ENCODE measurements at places on chromosomes 5 and 9.

DNA sequence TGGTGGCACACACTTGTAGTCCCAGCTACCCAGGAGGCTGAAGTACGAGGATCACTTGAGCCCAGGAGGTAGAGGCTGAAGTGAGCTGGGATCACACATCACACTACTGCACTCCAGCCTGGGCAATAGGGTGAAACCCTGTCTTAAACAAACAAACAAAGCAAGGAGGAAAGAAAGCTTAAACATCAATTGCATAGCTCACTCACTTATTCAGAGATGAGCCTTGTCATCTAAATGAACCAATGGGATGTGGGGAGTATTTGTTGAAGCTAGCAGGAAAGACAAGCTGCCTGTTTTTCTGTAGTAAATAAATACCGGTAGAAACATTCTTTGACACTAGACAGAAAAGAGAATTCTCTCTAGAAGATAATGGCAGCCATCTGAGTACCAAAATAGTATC is 161.0 kb upstream of the SLC12A2 start:
- no peak for DNase-seq
- no peaks in the 10 kb centered on the region for H3K27me3 ChIP-seq
- no peak overlapping the region for H3K4me3 ChIP-seq
- H3K36me3 ChIP-seq = no peaks in the 10 kb centered on the region

DNA sequence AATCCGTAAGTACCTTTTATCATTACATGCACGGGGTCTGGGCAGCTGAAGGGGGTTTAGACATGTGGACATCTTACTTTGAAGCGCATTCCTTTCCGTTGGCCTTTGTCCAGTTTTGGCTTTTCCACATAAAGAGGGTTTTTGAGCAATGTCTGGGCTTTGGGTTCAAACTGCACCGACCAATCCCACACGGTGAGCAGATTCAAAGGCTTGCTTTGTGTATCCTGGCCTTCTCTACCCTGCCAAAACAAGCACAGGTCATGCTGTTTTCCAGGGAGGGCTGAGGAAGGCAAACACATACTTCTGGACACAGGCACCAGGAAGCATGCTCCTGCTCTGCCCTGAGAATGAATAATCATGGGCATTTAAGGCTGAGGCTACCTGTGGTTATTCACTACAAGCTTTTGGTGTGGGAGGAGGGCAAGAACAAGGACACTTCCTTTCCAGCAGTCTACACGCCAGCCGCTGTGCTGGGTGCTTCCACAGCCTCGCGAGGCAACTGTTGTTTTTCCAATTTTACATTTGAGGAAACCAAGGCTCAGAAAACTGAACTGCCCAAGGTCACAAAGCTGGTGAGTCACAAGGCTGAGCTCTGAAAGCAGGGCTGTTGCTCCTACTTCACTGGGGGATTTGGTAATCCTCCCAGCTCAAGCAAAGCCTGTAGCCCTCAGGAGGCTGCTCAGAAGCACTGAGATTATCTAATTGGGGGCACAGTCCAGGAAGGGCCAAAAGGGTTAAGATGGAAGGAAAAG is 59.8 kb upstream of the GOLPH3 start:
- no peaks in the 10 kb centered on the region for H3K4me1 ChIP-seq
- peaks cover 13% of the 10 kb centered on the region for H3K36me3 ChIP-seq
- no peak for DNase-seq
- no peak overlapping the region for H3K27ac ChIP-seq
- H3K4me3 ChIP-seq = no peak overlapping the region

DNA sequence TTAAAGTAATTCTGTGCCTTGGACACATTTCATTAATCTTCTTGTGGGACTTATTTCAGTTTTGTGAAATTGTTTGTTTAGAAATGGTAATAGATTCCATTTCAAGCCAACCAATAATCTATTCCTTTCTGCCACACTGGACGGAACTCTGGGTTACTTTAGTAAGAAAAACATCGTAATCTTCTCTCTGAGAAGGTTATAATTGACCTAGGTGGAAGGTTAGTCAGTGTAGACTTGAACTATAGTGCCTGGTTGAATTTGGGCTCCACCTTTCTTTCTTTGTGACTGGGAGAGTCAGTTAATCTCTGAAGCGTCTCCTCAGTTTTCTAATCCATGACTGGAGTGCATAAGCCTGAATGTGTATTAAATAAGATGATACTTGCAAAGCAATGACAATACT is 89.7 kb upstream of the PRLR start:
- H3K36me3 ChIP-seq = no peaks in the 10 kb centered on the region
- no peak for DNase-seq
- no peak overlapping the region for H3K27ac ChIP-seq
- H3K4me3 ChIP-seq = no peak overlapping the region

DNA sequence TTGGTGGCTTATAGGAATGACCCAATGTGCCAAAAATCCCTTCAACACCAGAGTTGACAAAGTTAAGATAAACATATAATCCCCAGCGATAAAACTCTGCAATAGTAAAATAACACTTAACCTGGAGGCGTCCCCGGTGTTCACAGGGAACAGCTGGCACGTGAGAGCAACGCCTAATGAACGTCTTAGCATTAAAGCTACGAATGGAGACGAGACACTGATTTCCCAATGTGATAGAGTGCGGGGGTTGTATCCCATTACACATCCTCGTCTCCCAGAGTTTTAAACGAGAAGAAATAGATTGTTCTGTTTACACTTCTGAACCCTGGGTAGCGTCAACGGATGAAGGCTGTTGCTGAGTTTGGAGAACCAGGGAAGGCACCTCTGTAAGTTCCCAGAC is 57.6 kb downstream of the PTCH1 start:
- peaks cover 4% of the 10 kb centered on the region for H3K36me3 ChIP-seq
- no peak overlapping the region for H3K27ac ChIP-seq
- peaks cover 2% of the 10 kb centered on the region for H3K4me1 ChIP-seq
- no peaks in the 10 kb centered on the region for H3K27me3 ChIP-seq
- no peak for DNase-seq
- H3K4me3 ChIP-seq = no peak overlapping the region

DNA sequence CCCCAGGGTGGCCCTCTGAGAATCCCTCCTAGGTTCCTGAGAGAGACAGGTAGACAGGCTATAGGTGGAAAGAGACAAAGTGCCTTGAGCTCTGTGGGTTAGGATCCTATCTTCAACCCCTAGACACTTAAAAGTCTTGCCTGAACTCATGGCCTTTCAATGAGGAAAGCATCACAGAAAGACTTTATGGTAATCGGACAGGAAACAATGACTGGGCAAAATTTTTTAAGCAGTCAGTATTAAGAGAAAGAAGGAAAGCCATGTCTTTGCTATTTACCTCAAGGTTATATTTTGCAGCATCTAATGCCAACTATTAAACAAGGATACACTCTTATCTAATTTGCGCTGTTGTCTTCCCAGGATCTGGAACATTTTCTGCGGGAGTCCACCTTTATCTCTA is 93.2 kb downstream of the PCSK1 start:
- H3K4me1 ChIP-seq = no peaks in the 10 kb centered on the region
- H3K36me3 ChIP-seq = no peaks in the 10 kb centered on the region
- H3K27ac ChIP-seq = no peak overlapping the region
- no peak overlapping the region for H3K4me3 ChIP-seq

GRCh38 chr9:92770360-92770995 is 5.8 kb upstream of the BICD2 start:
- no peaks in the 10 kb centered on the region for H3K27me3 ChIP-seq
- H3K27ac ChIP-seq = no peak overlapping the region

DNA sequence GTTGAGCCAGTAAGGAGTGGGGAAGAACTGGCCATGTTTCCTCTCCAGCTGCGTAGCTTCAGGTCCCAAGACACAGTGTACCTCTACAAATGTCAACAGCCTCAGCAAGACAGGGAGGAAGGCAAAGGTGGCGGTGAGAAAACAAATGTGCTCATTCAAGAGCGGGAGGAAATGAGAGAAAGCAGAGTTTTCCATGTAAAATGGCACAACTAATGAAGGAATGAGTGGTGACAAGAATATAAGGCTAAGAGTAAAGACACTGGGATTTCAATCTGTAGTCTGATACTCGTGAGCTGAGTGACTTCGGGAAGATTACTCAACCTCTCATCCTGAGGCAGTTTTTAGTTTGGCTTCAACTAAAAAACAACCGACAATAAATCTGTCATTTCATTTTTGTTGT is 67.6 kb downstream of the DPYSL3 start:
- H3K4me3 ChIP-seq = no peak overlapping the region
- peaks cover 2% of the 10 kb centered on the region for H3K36me3 ChIP-seq
- H3K27me3 ChIP-seq = no peaks in the 10 kb centered on the region
- no peak for DNase-seq

- peaks cover 1% of the 10 kb centered on the region for H3K4me1 ChIP-seq
- DNase-seq = no peak
- H3K27ac ChIP-seq = no peak overlapping the region
- no peaks in the 10 kb centered on the region for H3K36me3 ChIP-seq
- no peaks in the 10 kb centered on the region for H3K27me3 ChIP-seq
- H3K4me3 ChIP-seq = no peak overlapping the region
These were observed 35.3 kb downstream of the HRH2 start for GRCh38 chr5:175692996-175693710.

- no peaks in the 10 kb centered on the region for H3K27me3 ChIP-seq
- no peak overlapping the region for H3K27ac ChIP-seq
- no peak overlapping the region for H3K4me3 ChIP-seq
- H3K4me1 ChIP-seq = no peaks in the 10 kb centered on the region
- DNase-seq = no peak
- H3K36me3 ChIP-seq = no peaks in the 10 kb centered on the region
These were observed 2.5 kb upstream of the PRKACG start for GRCh38 chr9:69016191-69017096.

DNA sequence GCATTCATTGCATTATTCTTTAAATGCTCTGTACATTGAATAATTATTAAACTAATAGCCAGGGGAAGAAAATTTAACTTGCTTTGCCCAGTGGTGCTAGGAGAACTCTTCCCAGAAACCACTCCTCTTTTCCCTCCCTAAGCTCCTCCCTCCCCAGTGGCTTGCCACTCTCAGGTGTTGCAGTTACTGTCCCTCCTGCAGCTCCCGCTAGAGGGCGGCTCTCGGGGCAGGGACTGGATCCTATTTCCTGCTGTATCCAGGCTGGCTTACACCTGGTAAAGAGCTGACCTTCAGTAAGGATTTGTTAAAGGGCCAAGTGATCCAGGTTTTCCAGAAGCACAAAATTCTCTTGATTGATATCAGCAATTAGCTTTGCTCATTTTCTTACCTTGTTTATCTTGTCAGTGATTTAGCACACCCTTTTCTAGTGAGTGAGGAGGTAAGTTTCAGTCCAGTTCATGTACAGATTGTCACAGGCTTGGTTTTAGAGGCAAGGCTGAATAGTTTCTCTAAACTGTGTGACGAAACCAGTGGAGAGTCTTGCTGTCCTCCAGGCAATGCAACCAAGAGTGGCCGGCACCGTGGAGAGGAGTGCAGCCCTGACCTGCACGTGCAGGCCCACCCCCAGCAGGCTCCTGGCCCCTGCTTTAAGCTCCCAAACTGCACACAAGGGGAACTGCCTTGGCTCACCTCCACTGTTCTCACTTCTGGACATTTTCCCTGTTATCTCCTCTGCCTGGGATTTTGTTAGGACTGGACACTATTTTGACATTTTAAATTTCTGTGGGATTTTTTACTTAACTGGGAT is 423.8 kb downstream of the SPOCK1 start:
- H3K36me3 ChIP-seq = no peaks in the 10 kb centered on the region
- no peak overlapping the region for H3K4me3 ChIP-seq
- DNase-seq = peak; percentile 74
- H3K27ac ChIP-seq = no peak overlapping the region

- H3K27ac ChIP-seq = no peak overlapping the region
- H3K36me3 ChIP-seq = no peaks in the 10 kb centered on the region
- no peaks in the 10 kb centered on the region for H3K4me1 ChIP-seq
- H3K4me3 ChIP-seq = no peak overlapping the region
- DNase-seq = no peak
- H3K27me3 ChIP-seq = no peaks in the 10 kb centered on the region
These were observed 331.9 kb upstream of the KLF9 start for GRCh38 chr9:70746316-70746715.

- no peaks in the 10 kb centered on the region for H3K27me3 ChIP-seq
- no peak overlapping the region for H3K27ac ChIP-seq
- no peak overlapping the region for H3K4me3 ChIP-seq
- no peak for DNase-seq
- H3K4me1 ChIP-seq = peaks cover 2% of the 10 kb centered on the region
- H3K36me3 ChIP-seq = no peaks in the 10 kb centered on the region
These were observed 36.5 kb upstream of the CEP72 start for GRCh38 chr5:575636-576035.

DNA sequence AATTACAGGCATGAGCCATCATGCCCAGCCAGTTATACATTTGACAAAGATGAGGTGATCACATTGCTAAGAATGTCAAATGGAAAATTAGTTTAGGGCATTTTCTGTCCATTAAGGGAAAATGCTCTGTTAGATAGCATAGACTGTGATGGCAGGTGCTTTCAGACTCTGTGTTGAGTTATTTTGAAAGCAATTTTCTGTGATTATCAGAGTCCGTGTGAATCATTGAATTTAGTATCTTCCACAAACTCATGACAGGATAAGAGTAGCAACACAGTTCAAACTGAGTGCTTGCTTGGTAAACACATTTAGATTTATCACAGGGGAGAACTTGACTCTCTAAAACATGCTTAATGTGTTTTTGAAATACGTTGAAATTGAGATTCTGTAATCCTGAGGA is 69.0 kb downstream of the GAPVD1 start:
- H3K27me3 ChIP-seq = no peaks in the 10 kb centered on the region
- H3K36me3 ChIP-seq = peaks cover 5% of the 10 kb centered on the region
- no peak overlapping the region for H3K4me3 ChIP-seq
- H3K27ac ChIP-seq = no peak overlapping the region
- no peak for DNase-seq

DNA sequence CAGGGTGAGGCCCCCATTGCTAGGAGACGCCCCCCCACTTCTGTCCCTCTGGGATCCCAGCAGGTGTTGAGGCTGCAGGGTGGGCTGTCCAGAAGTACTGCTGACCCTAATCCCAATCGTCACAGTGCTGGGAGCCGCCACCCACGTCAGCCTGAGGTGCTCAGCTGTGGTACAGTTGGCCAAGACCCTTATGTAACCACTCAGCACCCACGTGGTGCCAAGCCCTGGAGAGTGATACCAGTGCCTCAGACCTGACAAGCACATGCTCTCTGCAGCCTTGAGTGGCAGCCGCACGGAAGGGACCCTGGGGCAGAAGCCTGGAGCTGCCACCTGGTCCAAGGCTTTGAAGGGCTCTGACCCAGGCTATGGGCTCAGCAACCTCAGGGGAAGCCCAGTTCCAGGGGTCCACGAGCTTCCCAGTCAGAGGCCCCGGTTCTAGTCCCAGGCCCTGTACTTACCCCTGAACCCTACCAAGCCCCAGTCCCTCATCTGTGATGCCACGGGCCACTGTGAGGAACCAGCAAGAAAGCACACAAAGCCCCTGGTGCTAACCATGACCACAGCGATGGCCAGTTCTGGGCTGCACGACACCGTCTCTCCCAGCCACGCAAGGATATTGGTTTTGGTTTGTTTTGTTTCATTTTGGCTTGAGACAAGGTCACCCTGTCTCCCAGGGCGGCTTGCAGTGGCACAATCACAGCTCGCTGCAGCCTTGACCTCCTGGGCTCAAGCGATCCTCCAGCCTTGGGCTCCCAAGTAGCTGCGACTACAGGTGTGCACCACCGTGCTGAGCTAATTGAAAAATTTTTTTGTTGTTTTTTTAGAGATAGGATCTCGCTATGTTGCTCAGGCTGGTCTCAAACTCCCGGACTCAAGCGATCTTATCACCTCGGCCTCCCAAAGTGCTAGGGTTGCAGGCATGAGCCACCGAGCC is 50.7 kb downstream of the DBH start:
- no peaks in the 10 kb centered on the region for H3K27me3 ChIP-seq
- H3K4me1 ChIP-seq = no peaks in the 10 kb centered on the region

All from iPS DF 6.9 (cell line).